Activated CD8-positive, alpha-beta memory T cell treated with anti-CD3 and anti-CD28 coated beads for 4 hours (primary cell): ENCODE measurements at places on chromosomes 4 and X.

- DNase-seq = no peak
Observed at GRCh38 chr4:20844311-20844710, 144.1 kb downstream of the PACRGL start.

GRCh38 chr4:20042769-20043168 is 208.9 kb upstream of the SLIT2 start:
- no peak for DNase-seq

DNA sequence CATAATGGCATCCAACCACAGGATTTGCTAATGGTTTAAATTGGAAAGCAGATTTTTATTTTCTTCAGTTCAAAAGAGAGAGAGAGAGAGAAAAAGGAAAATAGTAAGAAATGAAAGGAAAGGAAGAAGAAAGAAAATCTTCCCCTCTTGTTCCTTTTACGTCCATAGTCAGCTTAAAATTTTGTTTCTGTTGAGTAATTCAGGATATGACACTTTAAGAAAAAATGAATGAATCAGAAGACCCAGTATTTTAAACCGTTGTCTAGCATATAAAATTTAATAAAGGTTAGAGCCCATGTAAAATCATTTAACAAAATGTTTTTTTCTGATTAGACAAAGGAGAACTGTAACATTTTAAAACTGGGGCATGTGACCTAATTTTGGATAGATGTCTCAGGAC is 391.8 kb upstream of the EPHA5 start:
- no peak for DNase-seq

GRCh38 chr4:145891958-145892357 is 46.7 kb downstream of the ZNF827 start:
- no peak for DNase-seq

GRCh38 chrX:39834600-39834999 is 263.2 kb downstream of the BCOR start:
- DNase-seq = no peak

- DNase-seq = no peak
Observed at GRCh38 chrX:141619336-141619735, 29.8 kb downstream of the SPANXA2 start.

DNA sequence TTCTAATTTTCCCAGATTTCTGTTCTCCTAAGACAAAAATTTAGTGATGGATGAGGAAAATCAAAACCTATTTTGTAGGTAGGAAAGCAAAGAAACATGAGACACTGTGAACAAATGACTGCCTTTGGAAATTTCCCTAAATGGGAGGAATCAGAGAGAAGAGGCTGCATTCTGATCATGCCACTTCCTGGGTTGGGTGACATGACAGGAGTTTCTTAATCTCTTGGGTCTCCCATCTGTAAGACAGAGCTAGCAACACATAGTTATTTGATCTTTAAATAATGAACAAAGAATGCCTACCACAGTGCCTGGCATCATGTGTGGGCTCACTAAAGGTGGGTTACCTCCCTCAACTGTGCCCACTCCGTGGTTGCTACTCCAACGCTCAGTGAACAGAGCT is 57.1 kb downstream of the CCDC149 start:
- DNase-seq = no peak

DNA sequence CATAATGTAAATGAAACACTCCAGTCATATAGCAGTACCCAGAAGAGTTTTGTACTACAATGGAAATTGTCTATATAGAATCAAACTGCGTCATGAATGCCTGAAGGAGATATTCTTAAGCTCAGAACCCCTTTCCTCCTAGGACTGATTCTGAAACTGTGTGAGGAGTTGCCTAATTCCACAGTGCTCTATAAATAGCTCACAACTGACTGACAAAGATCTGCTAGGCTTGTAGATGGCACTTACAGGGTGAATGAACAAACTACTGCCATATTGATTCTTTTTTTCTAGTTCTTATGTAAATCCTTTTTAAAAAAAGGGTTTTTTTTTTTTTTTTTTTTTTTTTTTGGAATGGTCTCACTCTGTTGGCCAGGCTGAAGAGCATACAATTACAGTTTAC is 30.1 kb upstream of the UGT2B17 start:
- no peak for DNase-seq

GRCh38 chr4:29619168-29619567 is 1101.0 kb upstream of the PCDH7 start:
- DNase-seq = no peak

GRCh38 chr4:129345609-129346008 is 249.7 kb downstream of the C4orf33 start:
- DNase-seq = no peak

DNA sequence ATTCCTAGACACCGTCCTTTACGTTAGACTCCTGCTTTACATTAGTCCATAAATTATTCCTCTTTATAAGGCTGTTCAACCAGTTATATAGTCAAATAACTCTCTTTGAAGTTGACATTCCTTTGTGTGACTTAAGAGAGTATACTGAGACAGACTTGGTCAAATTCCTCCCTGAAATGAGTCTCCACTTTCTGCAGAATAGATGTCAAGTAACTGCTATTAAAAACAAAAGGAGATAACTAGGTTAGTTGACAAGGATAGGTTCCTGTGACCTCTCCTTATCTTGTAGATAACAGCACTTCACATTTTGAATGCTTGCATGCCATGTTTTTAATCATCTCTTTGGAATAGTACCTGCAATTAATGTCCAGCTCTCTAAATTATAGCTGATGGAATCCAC is 5.7 kb downstream of the GUCY1A1 start:
- DNase-seq = no peak

- no peak for DNase-seq
Observed at GRCh38 chr4:105116616-105117319, 29.9 kb upstream of the TET2 start.

- DNase-seq = no peak
Observed at GRCh38 chrX:130263016-130263415, 5.7 kb downstream of the ZNF280C start.

GRCh38 chr4:1291091-1291490 is 1.4 kb downstream of the MAEA start:
- DNase-seq = no peak

- DNase-seq = no peak
Observed at GRCh38 chr4:54842226-54842625, 184.5 kb downstream of the KIT start.

DNA sequence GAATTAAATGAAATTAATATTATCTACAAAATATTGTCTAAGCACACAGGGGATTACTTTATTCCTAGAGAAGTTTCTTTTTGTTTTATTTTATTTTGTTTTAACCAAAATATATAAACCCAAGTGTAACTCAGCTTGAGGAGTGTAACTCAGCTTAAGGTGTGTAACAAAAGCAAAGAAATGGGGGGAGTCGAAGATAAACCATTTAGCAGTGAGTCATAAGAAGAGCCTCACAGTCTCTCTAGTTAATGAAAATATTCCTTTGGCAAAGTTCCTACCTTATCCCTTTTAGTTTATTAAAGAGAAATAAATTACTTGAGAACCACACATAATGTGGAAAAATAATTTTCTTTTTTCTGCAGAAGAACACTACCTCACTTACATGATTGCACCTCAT is 261.8 kb downstream of the KCTD8 start:
- DNase-seq = no peak

DNA sequence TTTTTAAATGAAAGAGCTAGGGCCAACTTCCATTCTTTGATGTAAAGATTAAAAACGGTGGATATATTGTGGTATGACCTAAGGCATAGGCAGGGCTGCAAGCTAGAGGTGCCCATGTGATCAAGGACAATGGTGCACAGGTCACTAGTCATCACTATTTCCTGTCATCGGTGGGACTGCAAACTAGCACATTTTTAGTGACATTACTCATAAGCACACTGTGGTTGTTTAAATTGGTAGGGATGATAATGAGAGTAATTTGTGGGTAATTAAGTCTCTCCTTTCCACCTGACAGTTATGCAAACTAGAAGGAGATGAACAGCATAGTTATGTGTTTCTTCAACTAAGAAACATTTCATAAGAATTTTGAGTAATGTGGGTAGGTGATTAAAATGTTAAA is 85.4 kb downstream of the GPRIN3 start:
- DNase-seq = no peak

GRCh38 chr4:68905598-68905938 is 46.0 kb downstream of the UGT2A3 start:
- DNase-seq = no peak

GRCh38 chr4:40848251-40848650 is 98.5 kb downstream of the NSUN7 start:
- DNase-seq = no peak

DNA sequence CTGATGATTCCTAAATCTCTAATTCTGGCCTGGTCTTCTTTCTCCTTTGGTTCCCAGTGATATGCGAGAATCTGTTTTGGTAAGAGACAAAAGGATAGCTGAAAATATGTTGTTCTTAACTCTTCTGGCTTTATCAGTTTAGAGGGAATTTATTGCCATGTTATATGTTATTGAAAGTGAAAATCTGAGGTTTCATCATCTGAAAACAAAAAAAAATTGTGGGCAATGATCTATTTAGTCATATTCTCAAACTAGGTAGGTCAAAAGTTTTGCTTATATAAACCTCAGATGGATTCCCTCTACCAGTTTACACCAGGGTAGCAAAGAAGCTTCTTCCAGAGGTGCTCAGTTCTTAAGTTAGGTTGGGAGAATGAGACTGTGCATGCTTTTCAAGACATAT is 103.6 kb downstream of the ITM2A start:
- no peak for DNase-seq

DNA sequence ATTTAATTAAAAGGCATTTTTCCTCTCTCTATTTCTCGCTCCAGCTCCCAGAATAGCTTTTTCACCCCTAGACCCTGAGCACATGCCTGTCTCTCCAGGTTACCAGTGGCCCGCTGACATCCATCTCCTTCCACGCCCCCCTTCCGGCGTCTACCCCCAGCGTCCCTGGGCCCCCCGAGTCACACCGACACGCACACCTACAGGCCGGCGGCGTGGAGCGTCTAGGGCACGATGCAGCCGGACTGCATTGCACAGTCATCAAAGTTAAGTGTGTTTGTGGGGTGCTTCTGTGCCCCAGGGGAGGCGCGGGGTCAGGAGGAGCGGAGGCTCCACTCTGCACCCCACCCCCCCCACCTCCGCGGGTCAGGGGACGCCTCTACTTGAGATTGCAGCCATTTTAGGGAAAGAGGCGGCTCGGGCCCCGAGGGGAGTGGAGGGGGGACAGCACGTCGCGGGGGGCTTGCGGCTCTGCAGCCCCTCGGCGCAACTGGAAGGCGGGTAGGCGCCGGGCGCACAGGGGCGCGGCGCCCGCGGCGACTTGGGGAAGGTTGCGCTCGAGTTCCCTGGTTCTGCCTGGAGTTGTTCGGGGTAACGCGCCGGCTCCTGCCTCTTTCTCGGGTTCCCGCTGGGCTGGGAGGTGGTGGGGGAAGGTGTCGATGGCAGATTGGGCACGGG is 112.7 kb downstream of the DHX15 start:
- DNase-seq = no peak

DNA sequence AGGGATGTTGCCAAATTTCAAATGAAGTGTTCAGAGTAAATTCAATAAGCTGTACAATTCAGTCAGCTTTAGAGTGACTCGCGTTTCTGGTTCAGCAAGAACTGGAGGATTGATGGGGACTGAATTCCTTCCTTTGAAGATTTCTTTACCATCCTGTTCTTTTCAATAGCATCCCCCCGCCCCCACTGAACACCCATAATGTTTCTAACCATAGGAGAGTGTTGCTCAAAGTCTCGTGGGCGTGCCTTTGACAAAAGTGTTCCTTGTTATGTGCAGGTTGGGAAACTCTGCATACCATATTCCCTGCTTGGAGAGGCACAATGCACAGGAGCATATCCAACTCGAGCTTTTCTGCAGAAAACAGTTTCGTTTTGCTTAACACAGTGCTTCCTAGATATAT is 323.5 kb upstream of the CASK start:
- DNase-seq = no peak

- no peak for DNase-seq
Observed at GRCh38 chr4:80154545-80154933, 42.8 kb upstream of the PRDM8 start.

DNA sequence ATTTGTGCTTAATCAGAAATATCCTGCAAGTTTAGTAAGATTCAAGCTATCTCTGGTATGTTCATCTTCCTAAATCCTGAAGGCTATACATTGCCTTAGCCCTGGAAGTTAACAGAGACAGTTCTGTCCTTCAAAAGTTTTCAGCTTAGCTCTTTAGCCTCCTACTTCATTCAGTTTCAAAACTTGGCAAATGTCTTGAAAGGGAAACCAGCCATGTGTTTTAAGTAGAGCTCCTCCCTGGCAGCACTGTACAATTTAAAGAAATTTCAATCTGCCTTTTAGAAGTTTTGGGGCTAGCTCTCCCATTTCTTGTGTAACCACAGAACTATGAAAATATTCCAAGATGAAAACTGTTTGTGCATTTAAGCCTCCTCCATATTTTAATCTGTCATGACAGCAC is 47.0 kb downstream of the FANCB start:
- DNase-seq = no peak

- DNase-seq = peak; percentile 27
Observed at GRCh38 chr4:123599920-123600810, 203.6 kb downstream of the SPRY1 start.

- DNase-seq = no peak
Observed at GRCh38 chr4:176680668-176681180, 112.0 kb downstream of the VEGFC start.

DNA sequence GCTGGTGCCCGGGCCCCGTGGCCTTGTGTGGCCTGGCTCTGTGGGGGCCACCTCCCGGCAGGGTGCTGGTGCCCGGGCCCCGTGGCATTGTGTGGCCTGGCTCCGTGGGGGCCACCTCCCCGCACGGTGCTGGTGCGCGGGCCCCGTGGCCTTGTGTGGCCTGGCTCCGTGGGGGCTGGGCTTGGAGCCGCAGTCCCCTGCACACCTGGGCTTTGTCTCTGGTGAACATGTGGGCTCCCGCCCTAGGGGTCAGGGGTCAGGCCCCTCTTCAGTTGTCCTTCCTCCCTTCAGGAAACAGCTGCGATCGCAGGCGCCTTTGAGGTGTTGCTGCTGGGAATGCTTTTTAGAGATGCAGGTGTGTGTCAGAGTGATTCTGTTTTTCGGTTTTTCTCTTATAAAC is 17.2 kb downstream of the UVSSA start:
- no peak for DNase-seq

GRCh38 chr4:48575964-48576363 is 85.9 kb downstream of the ZAR1 start:
- DNase-seq = no peak

DNA sequence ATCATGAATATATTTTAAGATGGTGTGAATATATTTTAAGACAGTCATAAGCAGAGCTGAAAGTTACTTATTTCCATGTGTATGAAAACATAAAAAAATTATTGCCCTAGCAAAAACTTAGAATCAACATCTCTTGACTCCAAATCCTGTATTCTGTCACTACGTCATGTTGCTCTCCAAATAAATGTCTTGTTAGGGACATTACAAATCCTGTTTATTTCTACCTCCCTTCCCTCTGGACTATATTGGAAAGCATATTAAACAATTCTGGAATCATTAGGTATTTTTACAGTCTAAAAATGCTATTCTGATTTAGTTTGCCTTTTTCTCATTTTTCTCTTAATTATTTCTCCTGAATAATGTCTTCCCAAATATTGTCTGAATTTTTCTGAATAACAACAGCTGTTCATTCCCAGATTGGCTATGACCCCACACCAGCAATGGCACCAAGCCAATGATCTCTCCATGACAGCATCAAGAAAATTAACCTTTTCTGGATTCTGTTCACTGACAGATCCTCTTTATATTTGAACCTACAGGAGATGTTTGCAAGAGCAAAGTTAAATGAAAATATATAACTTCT is 523.1 kb downstream of the IQCM start:
- no peak for DNase-seq

GRCh38 chrX:3166670-3167455 is 125.6 kb downstream of the ARSF start:
- DNase-seq = no peak

GRCh38 chrX:40298572-40299479 is 201.1 kb upstream of the BCOR start:
- DNase-seq = no peak
